Midbrain (tissue), 1 donor: ENCODE measurements at places on chromosomes 12 and 14.

- DNase-seq = peak; percentile 21
Measured at GRCh38 chr12:57603815-57604453, 690 bp upstream of the DTX3 start.

DNA sequence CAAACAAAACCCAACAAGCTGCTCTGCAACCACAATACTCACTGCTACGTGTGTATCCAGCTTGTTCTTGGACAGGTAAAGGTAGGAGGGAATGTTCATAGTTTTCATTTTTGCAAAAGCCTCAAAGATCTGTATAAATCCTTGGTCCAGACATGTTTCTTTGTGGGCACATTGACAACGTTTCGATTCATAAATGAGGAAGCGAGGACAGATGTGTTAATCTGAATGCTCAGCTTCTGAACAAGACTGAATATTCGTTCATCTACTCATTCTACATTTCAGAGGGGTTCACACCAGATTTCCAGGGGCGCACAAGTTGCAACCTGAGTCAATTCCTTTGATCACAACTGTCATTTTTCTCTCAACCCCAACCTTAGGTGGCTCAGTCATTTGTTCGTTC is 134.4 kb downstream of the LLPH start:
- no peak for DNase-seq

GRCh38 chr14:71713016-71713415 is 219.2 kb upstream of the RGS6 start:
- DNase-seq = no peak

DNA sequence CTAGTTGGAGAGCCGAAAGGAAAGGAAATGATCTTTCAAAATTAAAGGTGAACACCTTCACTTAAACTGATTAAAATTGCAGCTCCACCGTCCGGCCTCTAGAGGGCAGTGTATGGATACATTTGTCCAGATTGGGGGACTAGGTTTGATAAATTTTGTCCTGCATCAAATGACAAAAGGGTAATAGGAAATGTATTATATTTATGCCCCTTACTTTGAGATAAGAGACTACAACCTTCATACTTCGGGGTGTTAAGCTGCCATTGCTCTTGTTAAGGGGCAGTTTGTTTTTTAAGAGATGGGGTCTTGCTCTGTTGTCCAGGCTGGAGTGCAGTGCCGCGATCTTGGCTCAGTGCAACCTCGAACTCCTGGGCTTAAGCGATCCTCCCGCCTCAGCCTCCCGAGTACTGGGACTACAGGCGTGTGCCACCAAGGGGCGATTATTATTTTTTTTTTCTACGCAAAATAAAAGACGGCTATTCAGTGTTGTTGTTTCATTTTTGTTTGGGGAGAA is 818 bp upstream of the SUOX start:
- DNase-seq = peak; percentile 70

- no peak for DNase-seq
Measured at GRCh38 chr12:39402922-39403321, 40.0 kb downstream of the KIF21A start.

GRCh38 chr14:59208954-59209353 is 20.5 kb downstream of the DAAM1 start:
- no peak for DNase-seq

DNA sequence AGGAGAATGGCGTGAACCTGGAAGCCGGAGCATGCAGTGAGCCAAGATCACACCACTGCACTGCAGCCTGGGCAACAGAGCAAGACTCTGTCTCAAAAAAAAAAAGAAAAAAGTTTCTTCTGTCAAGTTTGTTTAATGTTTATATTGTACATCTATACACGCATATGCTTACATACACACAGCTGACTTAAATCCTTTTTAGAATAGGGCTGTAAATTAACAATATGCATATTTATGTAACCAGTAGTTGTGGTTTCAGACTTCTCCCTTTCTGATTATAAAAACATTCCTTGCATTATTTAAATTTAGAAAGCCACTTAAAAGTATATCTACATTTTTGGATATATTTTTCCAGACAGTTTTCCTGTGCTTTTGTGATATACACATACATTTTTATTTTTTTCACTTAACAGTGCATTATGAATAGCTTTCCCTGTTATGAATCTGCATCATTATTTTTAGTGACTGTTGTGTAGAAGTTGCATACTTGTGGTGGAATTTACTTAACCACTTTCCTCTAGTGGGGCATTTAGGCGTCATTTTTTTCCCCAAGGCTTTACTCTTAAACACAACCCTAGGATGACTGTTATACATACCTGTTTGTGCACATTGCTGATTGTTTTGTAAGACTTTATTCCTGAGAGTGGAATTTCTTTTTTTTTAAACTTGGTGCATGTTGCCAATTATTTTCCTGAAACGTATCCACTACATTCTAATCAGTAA is 29.4 kb downstream of the POLR3B start:
- no peak for DNase-seq

- no peak for DNase-seq
Measured at GRCh38 chr14:65906344-65906743, 493.8 kb downstream of the FUT8 start.
